ENCODE measurements at places on chromosomes 6 and 20. TPM values are rescaled to one million over a fixed set of nuclear protein-coding genes. Genes with fewer than 3 reads are reported as not detected.

Gene VSX1
- not detected for total RNA-seq

Gene ANGPT4
- total RNA-seq, result not detected

Gene SLC32A1
- not detected for total RNA-seq

Gene POM121L2
- total RNA-seq, result not detected

Gene SH3BGRL2
- total RNA-seq, result 2.1 TPM

Gene SYNE1
- 165 TPM for total RNA-seq

Gene OLIG3
- total RNA-seq, result not detected

Gene SRSF12
- not detected for total RNA-seq

Gene NCOA6
- 26.3 TPM for total RNA-seq
